ENCODE measurements at places on chromosomes 5 and 9. TPM values are rescaled to one million over a fixed set of nuclear protein-coding genes. Genes with fewer than 3 reads are reported as not detected.

Gene SLC1A1
- 36.4 TPM for total RNA-seq

Gene SLC36A1
- 4.3 TPM for total RNA-seq

Gene EQTN
- not detected for total RNA-seq

Gene BHMT2
- total RNA-seq: 3.4 TPM

Gene AJM1
- total RNA-seq: 1.4 TPM

Gene ROPN1L
- total RNA-seq: 0.28 TPM

Gene IFNB1
- total RNA-seq: not detected

Gene CTSL
- total RNA-seq: 635 TPM

Gene OR1L4
- total RNA-seq: not detected

Gene SMIM33
- total RNA-seq: not detected

Gene AQP7
- 0.09 TPM for total RNA-seq

Gene LCN15
- total RNA-seq: not detected

Gene FOXD4L3
- not detected for total RNA-seq

Gene CCL19
- not detected for total RNA-seq

Gene DAB2
- 161 TPM for total RNA-seq

Gene GFI1B
- not detected for total RNA-seq

Gene PTGDS
- total RNA-seq: 2.3 TPM

Measured in smooth muscle cell of bladder (primary cell).